ENCODE measurements at places on chromosomes 12 and 14. TPM values are rescaled to one million over a fixed set of nuclear protein-coding genes. Genes with fewer than 3 reads are reported as not detected.

Gene MSI1
- 18.7 TPM for polyA plus RNA-seq

Gene NYNRIN
- 48.3 TPM for polyA plus RNA-seq

Gene FAR2
- 45.8 TPM for polyA plus RNA-seq

Gene TM7SF3
- polyA plus RNA-seq: 88.9 TPM

Gene MIP
- not detected for polyA plus RNA-seq

DNA sequence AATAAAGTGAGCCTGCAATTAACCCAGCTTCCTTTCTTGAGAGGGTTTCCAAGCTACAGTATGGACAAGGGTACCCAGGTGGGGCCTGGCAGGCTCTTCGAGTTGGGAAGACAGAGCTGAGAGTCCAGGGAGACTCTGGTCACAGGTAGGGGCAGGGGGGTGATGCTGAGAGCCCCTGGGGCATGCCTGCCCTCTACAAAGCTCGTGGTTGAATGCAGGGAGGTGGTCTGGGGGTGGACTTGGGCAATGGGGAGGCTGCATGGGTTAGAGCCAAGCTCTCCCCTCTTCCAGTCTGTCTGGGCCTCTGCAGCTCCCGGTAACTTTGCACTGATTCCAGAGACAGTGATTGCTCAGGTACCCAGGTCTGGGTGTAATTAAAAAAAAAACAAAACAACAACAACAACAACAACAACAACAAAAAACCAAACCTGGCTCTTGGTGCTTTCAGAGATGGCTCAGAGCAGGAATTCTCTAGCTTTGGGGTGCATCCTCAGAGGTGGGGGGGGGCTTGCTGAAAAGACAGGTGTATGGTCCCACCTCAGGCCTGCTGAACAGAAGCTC lies 30.8 kb upstream of the PPP2R5C start:
- no peak for DNase-seq

DNA sequence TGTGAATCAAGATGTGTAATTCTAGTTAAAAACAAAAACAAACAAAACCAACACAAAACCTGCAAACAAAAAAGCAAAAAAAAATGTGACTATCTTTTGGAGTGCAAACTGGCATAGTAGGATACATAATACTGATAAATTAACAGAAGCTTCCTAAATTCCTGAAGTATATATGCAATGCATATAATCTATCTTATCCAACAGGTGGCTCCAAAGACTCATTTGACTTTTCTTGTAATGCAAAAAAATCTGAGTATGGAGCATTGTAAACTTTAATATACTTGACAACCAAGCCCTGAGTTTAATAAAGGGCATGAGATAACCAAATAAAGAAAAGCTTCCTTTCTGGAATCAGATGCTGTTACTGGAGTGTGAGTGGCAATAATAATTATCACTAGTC lies 1003.6 kb downstream of the FSCB start:
- DNase-seq: no peak

DNA sequence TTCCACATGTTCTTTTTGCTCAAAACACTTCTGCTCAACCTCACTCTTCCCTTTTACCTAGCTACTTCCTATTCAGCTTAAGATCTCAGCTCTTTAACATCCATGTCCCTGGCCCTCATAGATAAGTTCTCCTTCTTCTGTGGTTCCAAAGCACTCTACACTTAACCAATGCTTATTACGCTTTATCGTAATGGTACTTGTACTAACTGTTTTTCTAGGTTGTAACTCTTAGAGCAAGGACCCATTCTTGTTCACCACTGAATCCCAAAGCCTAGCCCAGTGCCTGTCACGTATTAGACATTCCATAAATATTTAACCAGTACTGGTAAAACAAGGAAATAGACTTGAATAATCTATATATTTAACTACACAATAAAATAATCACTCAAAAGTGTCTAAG lies 5.3 kb downstream of the SLC41A2 start:
- DNase-seq: no peak

DNA sequence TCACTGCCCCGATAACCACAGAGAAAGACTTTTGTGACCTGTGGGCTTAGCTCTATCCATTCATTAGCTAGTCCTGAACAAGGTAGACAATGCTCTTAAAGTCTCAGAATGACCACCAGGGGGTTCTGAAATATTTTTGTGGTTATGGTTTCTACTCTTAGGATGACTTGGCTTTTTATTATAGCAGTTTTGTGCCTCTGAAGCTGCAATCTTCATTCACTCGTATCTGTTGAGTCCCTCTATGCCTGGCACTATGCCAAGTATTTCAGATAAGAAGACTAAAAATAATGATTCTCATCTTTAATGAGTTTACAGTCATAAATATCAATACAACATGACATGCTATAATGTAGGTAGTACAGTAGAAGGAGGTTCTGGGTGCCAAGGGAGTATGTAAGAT lies 130.8 kb upstream of the TRHDE start:
- no peak for DNase-seq

DNA sequence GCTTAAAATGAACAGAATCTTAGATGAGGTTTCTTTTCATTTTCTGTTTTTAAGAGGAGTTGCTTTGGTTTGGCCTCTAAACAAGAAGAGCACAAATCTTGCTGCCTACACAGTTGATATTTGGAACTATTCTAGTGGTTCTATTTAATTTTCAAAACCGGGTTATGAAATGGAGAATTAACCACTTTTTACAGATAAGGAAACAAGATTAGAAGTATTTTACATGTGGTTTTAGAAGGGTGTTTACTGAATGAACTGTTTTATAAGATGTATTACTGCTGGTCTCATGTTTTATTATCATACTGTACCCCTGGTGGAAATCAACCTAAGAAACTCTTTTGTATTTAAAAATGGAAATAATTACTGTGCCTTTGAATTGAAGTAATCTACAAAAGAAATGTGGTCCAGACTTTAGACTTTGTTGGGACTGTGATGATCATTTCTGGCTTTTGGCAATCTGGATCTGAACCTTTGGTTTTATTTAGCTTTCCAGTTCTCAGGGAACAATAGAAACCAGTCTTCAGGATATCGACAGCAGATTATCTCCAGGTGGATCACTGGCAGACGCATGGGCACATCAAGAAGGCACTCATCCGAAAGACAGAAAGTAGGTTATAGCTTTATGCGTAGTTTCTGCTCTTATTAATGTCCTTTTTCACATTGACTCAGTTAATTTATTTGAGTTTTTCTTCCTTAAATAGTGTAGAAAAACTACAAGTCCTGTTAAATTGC lies 43.2 kb downstream of the TBK1 start:
- DNase-seq: no peak

DNA sequence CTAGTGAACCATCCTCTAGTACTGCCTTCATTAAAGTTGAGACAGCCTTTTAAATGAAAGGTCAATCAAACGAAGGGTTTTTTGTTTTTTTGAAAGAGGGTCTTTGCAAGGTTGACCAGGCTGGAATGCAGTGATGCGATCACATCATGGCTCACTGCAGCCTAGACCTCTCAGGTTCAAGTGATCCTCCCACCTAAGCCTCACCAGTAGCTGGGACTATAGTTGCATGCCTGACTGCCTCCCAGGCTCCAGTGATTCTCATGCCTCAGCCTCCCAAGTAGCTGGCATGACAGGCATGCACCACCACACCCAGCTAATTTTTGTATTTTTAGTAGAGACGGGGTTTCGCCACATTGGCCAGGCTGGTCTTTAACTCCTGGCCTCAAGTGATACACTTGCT lies 114.6 kb upstream of the SINHCAF start:
- DNase-seq: no peak

- DNase-seq: no peak
Measured at GRCh38 chr14:97120204-97120603, 323.0 kb downstream of the VRK1 start.

GRCh38 chr12:63930971-63931370 lies 86.5 kb downstream of the SRGAP1 start:
- DNase-seq: no peak

- no peak for DNase-seq
Measured at GRCh38 chr14:102885737-102886447, 36.6 kb upstream of the AMN start.

DNA sequence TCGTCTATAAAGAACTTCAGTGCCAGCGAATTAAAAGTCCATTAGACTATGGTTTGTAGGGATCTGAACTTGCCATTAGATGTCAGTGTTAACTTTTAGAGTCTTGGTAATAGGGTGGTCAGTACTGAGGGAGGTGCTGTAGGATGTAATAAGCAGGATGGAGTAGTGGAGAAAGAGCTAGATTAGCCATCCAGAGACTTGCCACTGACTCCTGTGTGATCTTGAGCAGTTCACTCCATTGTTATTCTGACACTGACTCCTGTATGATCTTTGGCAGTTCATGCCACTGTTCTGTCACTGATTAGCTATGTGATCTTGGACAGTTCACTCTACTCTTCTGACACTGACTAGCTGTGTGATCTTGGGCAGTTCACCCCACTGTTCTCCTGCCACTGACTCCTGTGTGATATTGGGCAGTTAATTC lies 133.6 kb downstream of the TTLL5 start:
- DNase-seq: no peak

GRCh38 chr14:95263527-95264231 lies 56.0 kb downstream of the CLMN start:
- DNase-seq: no peak
